ENCODE measurements at places on chromosomes 4 and X. TPM values are rescaled to one million over a fixed set of nuclear protein-coding genes. Genes with fewer than 3 reads are reported as not detected.

The SLC4A4 gene
- 0.26 TPM for total RNA-seq

The MAGEC2 gene
- total RNA-seq, result not detected

The ADH6 gene
- not detected for total RNA-seq

The GAGE1 gene
- not detected for total RNA-seq

The SMIM14 gene
- 8.6 TPM for total RNA-seq

The ADGRG2 gene
- total RNA-seq, result not detected

The SPANXN3 gene
- not detected for total RNA-seq
